ENCODE measurements at places on chromosomes 11 and 22. TPM values are rescaled to one million over a fixed set of nuclear protein-coding genes. Genes with fewer than 3 reads are reported as not detected.

LUZP2 gene
- total RNA-seq, result not detected

ZNRF3 gene
- total RNA-seq, result 12.2 TPM

MYOD1 gene
- total RNA-seq, result not detected

NUCB2 gene
- total RNA-seq, result 40.6 TPM

GRCh38 chr11:126466236-126467045 is 111.0 kb downstream of the ST3GAL4 start:
- no peak for DNase-seq

GRCh38 chr22:40966726-40967085 is 15.5 kb downstream of the RBX1 start:
- no peak for DNase-seq

GRCh38 chr11:72224564-72225410 is at the start of gene INPPL1:
TSS of gene INPPL1 (plus strand) at chr11:72224767. CDS start at chr11:72224985, 218 bp downstream.
- DNase-seq, result no peak

DNA sequence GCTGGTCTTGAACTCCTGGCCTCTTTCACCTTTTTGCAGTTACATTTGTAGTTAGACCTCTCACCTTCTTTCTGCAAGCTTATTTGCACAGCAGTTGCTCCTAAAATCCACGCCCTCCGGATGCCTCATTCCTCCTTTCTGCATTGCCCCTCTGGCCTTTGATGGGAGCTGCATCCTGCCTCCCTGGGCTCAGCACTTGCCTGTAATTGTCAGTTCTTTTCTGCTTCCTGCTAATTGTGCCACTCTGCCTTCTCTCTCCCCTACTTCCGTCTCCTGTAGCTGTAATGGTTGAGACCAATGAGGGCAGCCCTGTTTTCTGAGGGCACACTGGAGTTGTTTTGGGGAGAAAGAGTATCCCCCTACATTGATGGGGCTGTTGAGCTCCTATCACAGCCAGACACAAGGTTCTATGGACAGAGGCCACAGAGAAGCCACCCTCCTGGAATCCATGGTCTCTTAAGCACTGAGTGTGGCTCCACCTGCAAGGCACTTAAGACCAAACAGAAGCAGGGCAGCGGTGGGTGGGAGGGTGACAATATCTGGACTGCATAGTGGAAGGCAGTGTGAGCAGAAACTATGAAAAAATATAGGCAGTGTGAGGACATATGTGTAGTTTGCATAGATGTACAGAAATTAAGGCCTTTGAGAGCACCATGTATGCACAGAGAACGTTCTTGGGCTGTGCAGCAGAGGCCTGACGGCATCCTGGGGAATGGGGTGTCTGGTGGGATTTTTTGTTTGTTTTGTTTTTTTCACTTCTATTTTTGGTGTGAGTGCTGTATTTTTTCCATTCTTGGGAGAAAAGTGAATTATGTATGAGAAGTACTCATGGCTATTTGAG is 30.5 kb downstream of the YDJC start:
- DNase-seq, result no peak

GRCh38 chr11:133981156-133981555 is 24.4 kb upstream of the IGSF9B start:
- no peak for DNase-seq

DNA sequence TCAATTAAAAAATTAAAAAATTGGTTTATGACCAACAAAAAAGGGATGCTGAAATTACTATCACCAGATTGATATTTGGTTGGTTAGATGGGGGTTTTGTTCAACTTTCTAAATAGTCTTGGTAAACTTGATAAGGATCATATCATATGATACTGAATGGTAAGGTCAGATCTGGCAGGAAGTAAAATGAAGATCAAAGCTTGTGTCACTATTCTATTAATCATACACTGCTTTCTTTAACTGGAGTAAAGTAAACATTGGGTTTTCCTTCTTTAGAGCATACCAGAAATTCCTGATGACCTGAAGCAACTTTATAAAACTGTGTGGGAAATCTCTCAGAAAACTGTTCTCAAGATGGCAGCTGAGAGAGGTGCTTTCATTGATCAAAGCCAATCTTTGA is 40.2 kb downstream of the RRM1 start:
- no peak for DNase-seq
